ENCODE measurements at places on chromosomes 11 and 22.

DNA sequence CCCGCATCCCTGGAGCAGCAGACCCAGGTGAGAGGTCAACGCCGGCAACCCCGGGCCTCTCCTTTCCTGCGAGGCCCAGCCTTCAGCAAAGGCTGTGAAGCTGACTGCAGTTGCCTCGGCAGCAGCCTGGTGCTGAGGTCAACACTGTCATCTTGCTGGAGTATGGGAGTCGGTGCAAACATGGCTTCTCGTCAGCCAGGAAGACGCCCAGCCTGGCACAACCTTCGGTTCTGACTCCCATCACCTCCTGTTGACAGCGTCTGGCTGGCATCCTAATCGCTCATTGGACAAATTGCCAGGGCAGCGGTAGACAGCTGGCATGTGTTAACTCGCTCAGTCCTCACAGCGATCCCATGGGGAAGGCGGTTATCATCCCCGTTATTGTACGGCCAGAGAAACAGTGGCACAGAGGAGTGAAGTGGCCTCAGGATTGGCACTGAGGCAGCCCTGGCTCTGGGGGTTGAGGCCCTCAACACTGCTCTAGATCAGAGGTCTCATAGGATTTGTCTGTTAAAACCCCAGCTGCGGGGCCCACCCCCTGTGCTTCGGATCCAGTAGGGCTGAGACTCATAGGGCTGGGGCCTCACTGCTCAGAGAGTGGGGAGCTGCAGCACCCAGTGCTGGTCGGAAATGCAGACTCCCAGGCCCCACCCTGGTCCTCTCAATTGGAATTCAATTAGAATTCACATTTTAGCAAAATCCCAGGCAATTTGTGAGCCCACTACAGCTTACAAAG, 39.3 kb upstream of the TP53I11 start:
- DNase-seq, result no peak

- DNase-seq, result no peak
Measured at GRCh38 chr22:22092974-22093373, 110.4 kb upstream of the TOP3B start.

- DNase-seq, result no peak
Measured at GRCh38 chr11:8988329-8989234, 15.2 kb downstream of the NRIP3 start.

DNA sequence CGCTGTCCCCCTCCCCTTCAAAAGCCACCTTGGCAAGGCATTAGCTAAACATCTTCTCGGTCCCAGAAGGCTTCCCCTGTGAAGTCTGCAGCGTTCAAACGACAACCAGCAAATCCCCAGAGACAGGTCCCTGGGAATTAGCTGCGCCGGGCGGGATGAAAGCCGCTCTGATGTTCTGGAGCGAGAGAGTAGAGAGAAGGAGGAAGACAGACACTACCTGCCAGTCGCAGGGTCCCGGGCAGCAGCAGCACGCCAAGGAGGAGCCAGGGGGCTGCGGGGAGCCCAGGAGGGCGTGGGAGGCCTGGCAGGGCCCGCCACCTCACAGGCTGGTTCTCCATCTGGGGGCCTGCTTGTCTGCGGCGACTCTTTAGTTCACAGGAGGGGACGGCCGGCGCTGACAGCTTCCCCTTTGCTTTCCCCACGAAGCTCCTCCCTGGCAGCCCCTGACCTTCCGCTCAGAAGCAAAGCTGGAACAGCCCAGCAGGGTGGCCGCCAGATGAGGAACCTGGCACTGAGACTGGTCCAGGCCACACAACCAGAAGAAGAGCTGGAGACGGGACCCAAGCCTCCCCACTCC, at the start of gene NFAM1:
TSS of gene NFAM1 (minus strand) at position 384 of the 577 bp plus-strand sequence. CDS start at position 338, 46 bp downstream.
- DNase-seq, result no peak

DNA sequence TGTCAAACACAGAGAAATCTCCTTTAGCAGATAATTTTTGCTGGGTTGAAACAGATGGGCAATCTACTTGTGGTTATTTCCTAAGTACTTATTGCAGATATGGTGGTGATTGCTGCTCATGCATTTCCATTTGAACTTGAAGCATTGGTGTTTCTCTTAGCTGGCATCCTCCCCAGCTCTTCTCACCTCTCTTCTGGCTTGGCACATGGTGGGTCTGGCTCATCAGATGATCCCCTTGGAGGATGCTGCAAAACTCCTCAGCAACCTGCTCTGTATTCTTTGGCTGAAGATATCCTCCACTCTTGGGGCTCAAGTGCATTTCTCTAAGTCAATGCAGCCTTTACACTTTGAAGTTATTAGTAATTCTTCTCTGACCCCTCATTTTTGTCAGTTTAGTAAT, 87.3 kb upstream of the MYO18B start:
- no peak for DNase-seq

- no peak for DNase-seq
Measured at GRCh38 chr11:15453211-15453765, 338.6 kb downstream of the INSC start.

DNA sequence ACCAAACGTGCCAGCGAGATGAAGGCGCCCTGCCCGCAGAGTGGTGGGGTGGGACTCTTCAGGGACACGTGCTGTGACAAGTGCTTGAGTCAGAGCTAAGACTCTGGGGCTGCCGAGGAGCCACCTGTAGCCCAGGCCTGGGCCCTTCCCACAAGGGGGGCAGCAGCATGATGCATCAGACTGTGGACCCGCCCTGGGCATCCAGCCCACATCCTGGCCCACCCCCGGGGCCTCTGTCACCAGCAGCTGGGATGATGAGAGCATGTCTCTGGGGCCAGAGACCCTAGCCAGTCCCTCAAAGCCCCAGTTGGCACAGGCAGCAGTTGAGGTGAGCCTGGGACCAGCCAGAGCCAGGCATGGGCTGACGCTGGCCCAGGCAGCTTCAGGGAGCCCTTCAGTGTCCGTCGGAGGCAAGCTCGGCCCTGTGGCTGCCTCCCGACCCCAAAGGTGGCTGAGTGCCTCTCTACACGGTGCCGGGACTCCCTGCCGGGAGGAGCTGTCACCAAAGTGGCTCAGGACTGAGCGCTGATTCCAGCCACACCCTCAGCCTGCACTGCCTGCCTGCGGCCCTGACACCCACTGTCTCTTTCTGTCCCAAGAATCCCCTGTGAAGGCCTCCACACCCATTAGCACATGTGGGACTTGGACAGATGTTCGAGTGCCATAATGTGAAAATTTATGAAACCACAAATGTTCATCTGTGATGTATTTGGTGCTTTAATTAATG, 41.3 kb downstream of the CDKN1C start:
- no peak for DNase-seq

DNA sequence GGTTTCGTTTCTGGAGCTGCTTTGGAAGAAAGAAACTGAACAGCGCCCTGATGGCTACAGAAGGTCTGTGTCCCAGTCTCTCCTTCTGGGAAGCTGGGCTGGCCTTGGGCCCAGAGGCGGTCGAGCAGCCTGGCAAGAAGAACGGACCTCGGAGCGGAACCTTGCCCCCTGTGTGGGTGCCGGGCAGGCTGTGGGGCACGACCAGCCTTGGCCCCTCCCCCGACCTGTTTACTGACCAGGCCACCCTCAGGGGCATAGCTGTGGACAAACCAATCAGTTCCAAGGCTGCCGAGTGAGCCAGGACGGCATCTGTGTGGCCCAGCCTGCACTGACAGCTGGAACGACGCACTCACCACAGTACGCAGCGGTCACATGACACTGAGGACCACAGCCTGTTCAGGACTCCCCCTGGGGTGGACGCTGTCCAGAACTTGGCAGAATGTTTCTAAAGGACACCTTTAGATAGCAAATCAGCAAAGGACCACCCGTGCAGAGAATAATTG, 7.2 kb downstream of the PIM3 start:
- DNase-seq, result no peak

DNA sequence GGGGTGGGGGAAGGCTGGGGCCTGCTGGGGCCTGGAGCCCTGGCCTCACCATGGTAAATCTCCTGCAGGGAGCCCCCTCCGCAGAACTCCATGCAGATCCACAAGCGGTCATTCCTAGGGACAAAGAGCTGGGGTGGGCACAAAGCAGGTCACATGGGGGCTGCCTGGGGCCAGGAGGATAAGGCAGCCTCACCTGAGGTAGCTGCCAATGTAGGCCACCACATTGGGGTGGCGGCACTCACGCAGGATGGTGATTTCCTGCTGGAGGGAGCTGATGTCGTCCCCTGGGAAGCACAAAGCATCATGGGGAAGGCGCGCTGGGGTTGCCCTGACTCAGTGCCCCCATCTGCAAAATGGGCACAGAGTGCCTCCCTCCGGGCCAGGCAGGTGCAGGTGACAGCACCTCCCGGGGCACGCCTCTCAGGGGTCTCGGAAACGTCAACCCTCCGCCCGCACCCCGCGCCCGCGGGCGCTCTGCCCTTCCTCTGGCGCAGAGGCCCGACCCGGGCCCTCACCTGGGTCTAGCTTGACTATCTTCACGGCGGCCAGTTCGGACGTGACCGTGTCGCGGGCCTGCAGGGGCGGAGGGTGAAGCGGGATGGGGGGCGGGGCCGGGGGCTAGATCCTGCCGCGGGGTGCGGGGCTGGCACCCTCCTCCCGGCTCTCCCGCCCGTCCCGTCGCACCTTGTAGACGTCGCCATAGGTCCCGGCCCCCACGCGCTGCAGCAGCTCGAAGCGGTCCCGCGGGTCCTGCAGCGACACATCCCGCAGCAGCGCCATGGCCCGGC, 450 bp downstream of the MAP4K2 start:
- DNase-seq, result peak; percentile 56

DNA sequence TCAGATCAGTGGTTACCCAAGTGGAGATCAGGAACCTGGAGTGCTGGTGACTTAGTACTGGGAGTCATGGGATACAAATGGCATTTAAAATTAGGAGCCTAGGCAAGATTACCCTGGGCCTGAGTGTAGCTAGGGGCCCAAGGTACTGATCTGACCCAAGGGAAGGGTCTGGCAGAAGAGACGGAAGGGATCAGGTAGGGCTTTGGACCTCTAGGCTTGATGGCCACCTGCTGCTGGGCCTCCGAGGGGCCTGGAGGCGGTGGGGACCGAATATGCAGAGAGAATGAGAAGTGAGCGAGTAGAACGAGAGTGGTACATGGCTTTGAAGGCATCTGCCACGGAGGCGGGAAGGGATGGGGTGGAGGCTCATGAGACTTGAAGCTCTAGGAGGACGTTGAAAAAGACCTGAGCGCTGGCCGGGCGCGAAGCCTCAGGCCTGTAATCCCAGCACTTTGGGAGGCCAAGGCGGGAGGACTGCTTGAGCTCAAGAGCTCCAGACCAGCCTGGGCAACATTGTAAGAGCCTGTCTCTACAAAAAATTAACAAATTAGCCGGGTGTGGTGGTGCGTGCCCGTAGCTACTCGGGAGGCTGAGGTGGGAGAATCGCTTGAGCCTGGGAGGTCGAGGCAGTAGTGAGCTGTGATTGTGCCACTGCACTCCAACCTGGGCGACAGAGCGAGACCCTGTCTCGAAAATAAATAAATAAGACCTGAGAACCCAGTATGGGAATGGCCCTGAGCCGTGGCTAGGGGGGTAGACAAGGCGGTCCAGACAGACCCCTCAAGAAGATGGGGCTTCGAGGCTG, 563 bp upstream of the PPIL2 start:
- DNase-seq, result no peak

DNA sequence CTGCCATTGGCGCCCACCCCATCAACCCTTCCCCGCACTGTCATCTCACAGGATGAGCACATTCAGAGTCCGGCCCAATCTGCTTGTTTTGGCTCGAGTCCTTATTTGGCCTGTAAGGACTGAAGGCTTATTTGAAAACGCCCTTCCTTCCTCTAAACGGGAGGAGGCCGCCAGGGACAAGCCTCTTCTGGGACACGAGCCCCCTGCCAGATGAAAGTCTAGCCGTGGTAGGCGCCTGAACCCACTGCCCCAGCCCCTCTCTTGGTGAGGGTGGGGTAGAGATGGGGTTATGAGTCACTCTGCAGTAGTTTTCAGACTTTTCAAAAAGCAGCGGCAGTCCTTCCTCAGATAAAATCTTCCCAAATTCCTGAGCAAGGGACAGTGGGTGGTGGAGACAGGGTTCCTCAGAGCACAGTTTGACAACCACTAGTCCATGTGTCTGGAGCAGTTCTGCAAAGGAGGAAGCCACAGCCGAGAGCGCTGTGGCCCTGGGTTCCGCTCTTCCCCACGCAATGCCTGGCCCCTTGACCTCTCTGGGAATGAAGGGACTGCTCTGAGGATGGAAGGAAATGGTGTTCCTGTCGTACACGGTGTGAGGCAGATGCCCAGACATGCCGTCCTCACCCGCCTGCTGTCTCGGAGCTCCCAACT, 57.0 kb downstream of the MYH9 start:
- no peak for DNase-seq

GRCh38 chr11:111019871-111020670, 225.5 kb upstream of the POU2AF2 start:
- DNase-seq, result no peak

DNA sequence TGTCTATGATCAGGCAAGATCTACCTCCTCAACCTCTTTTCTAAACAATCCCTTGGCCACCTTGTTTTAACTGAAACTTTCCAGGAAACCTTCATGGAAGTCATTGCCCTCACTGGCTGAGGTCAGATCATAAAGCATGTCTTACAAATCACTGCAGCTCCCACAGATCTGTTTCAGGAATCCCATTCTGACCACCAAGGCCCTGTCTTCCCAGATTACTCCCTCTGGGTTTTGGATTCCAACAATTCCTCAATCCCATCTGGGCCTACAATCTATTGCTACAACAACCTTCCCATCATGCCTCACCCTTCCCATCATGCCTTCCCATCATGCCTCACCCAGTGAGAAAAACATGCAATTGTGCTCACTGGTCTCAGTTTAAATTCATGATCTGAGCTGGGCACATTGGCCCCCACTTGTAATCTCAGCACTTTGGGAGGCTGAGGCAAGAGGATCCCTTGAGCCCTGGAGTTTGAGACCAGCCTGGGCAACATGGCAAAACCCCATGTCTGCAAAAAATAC, 15.9 kb downstream of the ADAMTS15 start:
- no peak for DNase-seq

DNA sequence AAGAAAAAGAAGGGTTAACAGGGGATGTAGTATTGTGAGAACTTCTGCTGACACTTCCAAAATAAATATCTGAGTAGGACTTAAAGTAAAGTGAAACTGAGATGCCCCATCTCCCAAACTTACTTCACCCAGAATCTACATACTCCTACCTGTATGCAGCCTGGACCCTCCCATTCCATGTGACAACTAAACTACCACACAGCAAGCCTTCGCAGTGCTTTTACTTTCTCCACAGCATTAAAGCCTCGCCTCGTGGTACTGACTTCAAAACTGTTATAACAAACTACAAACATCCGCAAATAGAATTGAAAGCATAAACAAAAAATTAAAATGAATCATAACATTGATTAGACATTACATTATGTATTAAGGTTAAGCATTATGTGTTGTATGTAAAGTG, 985 bp downstream of the MPZL2 start:
- no peak for DNase-seq

GRCh38 chr22:19933341-19934241, 8.0 kb upstream of the COMT start:
- no peak for DNase-seq

GRCh38 chr11:64600281-64600992, 9.4 kb downstream of the SLC22A12 start:
- no peak for DNase-seq

- DNase-seq, result no peak
Measured at GRCh38 chr11:14418801-14419417, 59.9 kb upstream of the RRAS2 start.

Measured in activated CD4-positive, alpha-beta T cell treated with anti-CD3 and anti-CD28 coated beads, Interleukin-2, amount 50 U/mL, for 48 hours (primary cell).